CD14-positive monocyte (primary cell): ENCODE measurements at places on chromosomes 3 and 15. TPM values are rescaled to one million over a fixed set of nuclear protein-coding genes. Genes with fewer than 3 reads are reported as not detected.

DNA sequence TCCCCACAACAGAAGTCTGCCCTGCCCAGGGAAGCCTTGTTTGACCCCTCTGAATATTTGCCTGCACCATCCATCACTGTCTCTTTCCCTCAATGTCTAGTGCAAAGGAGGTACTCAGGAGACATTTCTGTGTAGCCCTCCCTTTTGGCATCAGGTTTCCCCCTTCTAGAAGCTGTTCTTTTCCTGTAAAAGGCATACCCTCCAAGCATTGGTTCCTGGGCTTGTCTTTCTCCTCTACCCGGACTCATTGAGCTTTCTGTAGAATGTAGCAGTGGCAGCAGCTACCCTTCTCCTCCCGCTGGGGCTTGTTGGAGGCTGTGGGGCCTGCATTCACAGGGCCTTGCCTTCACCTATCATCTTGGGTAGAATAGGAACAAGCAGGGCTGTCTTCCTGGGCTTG is 63.5 kb downstream of the CTDSPL start:
- DNase-seq, result no peak

- DNase-seq, result peak; percentile 94
These were observed 34.0 kb downstream of the PCSK6 start for GRCh38 chr15:101455291-101456025.

GRCh38 chr15:77537006-77537405 is 95.7 kb downstream of the LINGO1 start:
- no peak for DNase-seq

GRCh38 chr15:64286473-64286872 is 69.5 kb downstream of the CSNK1G1 start:
- DNase-seq, result no peak

GRCh38 chr3:60079076-60079475 is 1029.3 kb upstream of the CFAP20DC start:
- no peak for DNase-seq

- DNase-seq, result no peak
These were observed 104.5 kb downstream of the ADCY5 start for GRCh38 chr3:123344175-123344906.

- no peak for DNase-seq
These were observed 213.6 kb upstream of the LINGO1 start for GRCh38 chr15:77846360-77846759.

GRCh38 chr3:61884794-61885193 is 323.4 kb downstream of the PTPRG start:
- no peak for DNase-seq

ROPN1 gene
- not detected for polyA plus RNA-seq

ROPN1B gene
- not detected in 2 replicates for polyA plus RNA-seq

GOLGA8S gene
- polyA plus RNA-seq, result 0.06 and 0.17 TPM in 2 replicates

FETUB gene
- not detected for polyA plus RNA-seq

GPR149 gene
- polyA plus RNA-seq, result not detected

CLEC3B gene
- polyA plus RNA-seq, result 3.9 and 7.2 TPM in 2 replicates
